IMR-90 (cell line): ENCODE measurements at places on chromosomes 4 and X. TPM values are rescaled to one million over a fixed set of nuclear protein-coding genes. Genes with fewer than 3 reads are reported as not detected.

Gene RNF150
- total RNA-seq, result 10.6 and 18.1 TPM in 2 replicates

Gene NPY2R
- total RNA-seq, result not detected in 2 replicates

Gene CT45A10
- not detected in 2 replicates for total RNA-seq

Gene TCP11X2
- not detected in 2 replicates for total RNA-seq

Gene DDX3X
- 229 and 448 TPM in 2 replicates for total RNA-seq

Gene P2RY8
- total RNA-seq, result not detected in 2 replicates
